Activated T-cell treated with anti-CD3 and anti-CD28 coated beads, Interleukin-2, amount 50 U/mL, for 48 hours (primary cell): ENCODE measurements at places on chromosomes 1 and 21.

- DNase-seq: no peak
Observed at GRCh38 chr1:82260051-82260450, 459.3 kb downstream of the ADGRL2 start.

GRCh38 chr1:62438163-62438562 lies 1.3 kb downstream of the USP1 start:
- DNase-seq: no peak

GRCh38 chr1:40300651-40301050 lies 16.4 kb downstream of the COL9A2 start:
- no peak for DNase-seq

DNA sequence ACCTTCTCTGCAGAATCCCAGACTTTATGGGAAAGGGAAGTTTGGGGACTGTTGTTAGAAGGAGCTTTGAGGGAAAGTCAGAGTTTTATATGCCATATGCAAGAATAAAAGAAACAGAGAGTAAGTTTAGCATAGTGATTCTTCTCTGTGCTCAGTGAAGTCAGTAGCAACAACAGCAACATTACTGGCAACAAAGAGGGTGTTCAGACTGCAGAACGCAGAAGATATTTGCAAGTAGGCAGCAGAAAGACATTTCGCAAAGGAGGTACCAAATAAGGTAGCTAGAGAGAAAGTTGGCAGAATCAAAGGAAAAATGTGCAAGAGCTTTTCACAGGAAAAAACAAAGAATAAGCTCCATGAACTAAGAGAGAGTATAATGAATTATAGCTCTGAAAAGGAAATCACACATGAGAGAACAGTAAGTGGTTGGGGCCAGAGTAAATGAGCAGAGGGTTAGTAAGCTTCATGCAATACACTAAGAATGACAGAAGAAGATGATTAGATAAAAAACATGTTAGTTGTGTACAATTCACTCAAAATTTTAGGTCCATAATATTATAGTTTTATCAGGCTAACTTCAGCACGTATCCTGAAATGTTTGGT lies 98.1 kb downstream of the NEGR1 start:
- no peak for DNase-seq

DNA sequence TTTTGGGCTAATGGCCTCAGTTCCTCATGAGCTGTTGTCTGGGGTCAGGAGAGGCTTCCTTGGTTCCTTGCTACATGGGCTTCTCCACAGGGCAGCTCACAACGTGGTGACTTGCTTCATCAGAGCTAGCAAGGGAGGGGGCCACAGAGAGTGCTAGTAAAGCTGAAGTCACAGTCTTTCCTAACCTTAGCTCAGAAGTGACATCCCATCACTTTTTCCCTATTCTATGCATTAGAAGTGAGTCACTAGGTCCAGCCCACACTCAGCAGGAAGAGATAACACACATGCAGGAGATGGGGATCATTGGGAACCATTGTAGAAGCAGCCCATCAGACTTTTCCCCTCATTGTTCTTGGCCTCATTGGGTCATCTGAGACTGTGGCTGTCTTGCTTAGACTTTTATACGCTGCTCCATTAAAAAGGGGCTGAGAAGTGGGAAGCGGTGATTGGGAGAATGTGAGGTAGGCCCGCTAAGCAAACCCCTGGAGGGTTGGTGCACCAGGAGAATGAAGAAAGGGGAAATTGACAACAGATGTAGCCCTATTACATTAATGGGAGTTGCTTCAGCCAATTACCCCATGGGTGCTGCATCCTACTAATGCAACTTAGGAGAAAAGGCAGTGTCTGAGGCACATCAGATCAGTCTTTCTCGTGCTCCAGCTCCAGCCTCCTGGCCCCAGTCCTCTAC lies 22.1 kb upstream of the IGSF21 start:
- no peak for DNase-seq

GRCh38 chr1:214715126-214715525 lies 112.1 kb downstream of the CENPF start:
- no peak for DNase-seq

GRCh38 chr1:184492536-184492935 lies 105.7 kb downstream of the C1orf21 start:
- no peak for DNase-seq

- no peak for DNase-seq
Observed at GRCh38 chr1:13628218-13628617, 44.6 kb downstream of the PDPN start.

DNA sequence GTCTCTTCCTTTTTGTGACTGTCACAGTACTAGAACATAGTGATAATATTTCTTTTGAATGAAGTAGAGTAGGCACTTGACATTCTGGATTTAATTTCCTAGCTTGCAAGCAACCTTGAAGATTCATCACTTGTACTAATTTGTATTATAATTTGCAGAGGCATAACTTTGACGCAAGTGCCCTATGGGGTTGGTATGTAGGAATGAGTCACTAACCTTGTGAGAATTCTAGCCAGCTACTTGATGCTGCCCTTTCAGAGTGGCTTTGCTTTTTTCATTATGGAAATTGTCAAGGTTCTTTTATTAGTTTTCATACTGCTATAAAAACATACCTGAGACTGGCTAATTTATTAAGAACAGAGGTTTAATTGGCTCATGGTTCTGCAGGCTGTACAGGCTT lies 13.7 kb upstream of the DPH5 start:
- DNase-seq: no peak

GRCh38 chr21:29987762-29988161 lies 48.0 kb upstream of the GRIK1 start:
- no peak for DNase-seq

GRCh38 chr1:6461538-6462411 lies 4.2 kb downstream of the TNFRSF25 start:
- peak; percentile 44 for DNase-seq

DNA sequence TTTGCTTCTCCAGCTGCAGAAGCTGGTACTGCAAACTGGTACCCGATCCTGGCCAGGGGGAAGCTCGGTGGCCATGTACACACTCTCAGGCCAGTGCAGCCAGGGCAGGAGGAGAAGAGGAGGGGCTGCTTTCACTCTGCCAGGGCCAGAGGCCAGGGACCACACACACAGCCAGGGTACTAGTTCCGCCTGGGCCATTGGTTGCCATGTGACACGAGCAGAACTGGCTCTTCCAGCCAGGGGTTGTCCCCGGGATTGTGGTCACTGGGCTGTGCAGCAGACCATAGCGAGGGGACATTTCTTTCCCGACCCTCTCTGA lies 3.7 kb upstream of the SHISAL2A start:
- DNase-seq: no peak

GRCh38 chr1:100352267-100353070 lies at the start of gene CDC14A:
TSS of gene CDC14A (plus strand) at chr1:100352506. CDS start at chr1:100352955, 449 bp downstream.
- DNase-seq: peak; percentile 90

DNA sequence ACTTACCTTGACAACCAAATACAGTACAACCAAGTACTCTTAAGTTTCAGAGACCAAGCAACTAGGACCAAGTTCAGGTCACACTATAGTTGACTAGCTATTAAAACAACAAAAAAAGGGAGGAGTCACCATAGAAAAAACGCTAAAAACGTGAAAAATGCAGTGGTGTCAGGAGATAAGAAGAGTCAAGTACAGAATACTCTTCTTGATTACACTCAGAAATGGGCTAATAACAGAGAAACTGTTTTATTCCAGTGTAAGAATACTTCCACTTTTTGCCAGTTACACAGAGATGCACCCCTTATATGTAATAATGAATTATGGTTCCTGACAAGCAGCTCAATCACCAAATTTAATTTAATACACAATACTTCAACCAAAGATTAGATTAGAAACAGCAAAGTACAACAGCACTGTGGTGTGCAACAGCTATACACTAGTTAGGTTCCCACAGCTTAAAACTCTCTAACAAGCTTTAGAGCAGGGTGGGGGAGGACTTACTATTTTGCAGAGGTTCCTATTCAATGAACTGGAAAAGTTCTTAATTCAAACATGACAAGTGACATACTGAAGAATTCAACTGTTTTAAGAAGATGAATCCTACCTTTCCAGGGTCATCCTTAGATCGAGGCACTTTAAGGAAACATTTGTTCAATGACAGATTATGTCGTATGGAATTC lies 70.4 kb downstream of the FOXJ3 start:
- DNase-seq: no peak

DNA sequence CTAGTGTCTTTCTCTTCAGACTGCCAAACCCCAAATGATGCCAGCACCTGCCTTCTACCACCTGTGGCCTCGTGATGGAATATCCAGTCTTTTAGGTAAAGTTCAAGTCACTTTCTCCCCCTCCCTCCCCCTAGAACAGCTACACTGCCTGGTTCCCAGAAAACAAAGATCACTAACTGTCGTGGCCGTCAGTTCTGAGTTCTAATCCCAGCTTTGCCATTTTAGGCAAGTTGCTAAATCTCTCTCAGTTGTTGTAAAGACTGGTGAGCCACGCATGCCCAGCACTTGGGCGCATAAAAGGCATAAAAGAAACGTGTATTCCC lies 648 bp upstream of the TRAPPC3 start:
- DNase-seq: no peak

DNA sequence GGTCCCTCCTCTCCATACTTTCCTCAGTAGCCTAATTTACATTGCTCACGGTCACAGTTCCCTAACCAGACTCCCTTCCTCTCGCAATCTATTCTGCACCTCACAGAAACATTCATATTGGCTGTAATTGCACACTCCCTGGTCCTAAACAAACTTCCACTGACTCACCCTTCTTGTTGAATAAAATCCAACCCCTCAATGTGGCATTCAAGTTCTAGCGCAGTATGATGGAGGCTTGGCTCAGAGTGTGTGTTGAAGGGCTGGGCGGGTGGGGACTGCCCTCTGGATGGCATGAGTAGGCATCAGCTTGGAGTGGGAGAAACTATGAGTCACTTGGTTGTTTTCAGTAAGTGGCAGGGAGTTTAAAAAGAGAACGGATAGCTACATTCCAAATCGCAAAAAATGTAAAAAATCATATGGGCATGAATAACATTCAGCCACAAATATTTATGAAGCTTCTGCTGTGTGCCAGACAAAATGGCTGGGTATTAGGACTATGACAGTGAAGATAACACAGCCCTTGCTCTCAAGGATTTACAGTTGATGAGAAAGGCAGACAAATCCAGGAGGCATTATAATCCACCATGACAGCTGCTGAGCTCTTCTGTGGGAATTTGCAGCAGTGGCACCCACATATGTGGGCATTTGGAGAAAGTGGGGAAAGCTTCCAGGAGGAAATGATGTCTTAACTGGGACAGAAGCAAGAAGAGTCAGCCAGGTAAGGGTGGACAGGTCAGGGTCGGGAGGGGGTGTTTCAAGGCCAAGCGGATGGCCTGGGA lies 42.2 kb upstream of the LYST start:
- DNase-seq: no peak

DNA sequence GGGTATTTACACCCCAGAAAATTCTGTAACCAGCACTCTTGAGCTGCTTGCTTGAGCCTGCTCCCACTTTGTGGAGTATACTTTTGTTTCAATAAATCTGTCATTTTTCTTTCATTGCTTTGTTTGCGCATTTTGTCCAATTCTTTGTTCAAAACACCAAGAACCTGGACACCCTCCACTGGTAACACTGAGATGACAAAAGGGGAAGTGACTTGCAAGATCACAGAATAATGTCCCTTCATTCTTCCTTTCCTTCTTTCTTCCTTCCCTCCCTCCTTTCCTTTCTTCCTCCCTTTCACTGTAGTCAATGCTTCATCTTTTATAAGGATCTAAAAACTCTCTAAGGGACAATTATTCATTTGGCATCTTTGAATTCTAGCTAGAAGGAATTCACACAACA lies 134.5 kb upstream of the MAP1LC3C start:
- no peak for DNase-seq

DNA sequence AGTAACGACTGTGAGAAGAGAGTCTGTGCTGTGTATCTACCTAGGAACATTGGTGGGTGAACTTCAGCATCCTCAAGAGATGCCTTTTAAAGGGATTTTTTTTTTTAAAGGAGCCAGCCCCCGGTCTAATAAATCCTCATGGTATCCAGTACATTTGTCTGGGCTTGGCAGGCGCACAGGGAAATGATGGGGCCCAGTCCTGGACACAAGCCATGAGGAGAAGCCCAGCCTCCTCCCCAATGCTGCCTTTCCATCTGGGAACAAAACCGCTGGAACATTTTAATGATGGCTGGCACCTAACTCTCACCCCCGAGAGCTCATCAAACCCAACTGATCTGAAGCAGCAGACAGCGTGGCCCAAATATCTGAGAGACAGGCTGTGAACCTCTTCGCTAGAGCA lies 64.2 kb downstream of the ACOT7 start:
- DNase-seq: no peak

GRCh38 chr21:22083899-22084298 lies 1085.7 kb downstream of the NCAM2 start:
- DNase-seq: no peak

GRCh38 chr1:11417162-11417561 lies 61.8 kb upstream of the DISP3 start:
- DNase-seq: no peak

- peak; percentile 48 for DNase-seq
Observed at GRCh38 chr1:207336559-207337467, 15.3 kb downstream of the CD55 start.
